ENCODE measurements at places on chromosomes 11 and 22.

DNA sequence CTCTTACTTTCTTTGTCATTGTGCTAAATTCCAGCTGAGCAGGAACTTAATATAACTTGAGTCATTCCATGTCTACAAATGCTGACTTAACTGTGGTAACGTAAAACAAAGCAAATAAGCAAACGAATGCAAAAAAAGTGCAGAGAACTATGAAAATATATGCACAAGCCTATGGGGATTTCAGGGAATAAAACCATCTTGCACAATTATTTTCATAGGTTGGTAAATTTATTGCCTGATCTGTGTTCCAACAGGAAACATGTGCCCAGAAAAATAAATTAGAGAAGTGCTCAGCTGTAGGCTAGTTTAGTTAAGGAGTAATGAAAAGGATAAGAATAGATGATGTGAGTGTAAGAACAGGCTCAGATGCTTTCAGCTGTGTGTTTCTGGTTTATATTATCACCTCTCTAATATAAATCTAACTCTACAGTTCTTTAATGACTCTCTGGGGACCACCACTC lies 1169.3 kb downstream of the LRRC4C start:
- no peak for DNase-seq

GRCh38 chr22:40487663-40488249 lies 117.4 kb downstream of the SGSM3 start:
- DNase-seq = peak; percentile 21

DNA sequence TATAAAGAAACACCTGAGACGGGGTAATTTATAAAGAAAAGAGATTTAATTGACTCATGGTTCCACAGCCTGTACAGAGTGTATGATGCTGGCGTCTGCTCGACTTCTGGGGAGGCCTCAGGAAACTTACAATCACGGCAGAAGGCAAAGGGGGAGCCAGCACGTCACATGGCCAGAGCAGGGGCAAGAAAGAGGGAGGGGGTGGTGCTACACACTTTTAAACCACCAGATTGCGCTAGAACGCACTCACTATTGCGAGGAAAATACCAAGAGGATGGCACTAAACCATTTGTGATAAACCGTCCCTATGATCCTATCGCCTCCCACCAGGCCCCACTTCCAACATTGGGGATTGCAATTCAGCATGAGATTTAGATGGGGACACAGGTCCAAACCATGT lies 79.7 kb upstream of the CARD18 start:
- DNase-seq = no peak

GRCh38 chr22:24926849-24927579 lies 19.5 kb downstream of the LHFPL7 start:
- no peak for DNase-seq

DNA sequence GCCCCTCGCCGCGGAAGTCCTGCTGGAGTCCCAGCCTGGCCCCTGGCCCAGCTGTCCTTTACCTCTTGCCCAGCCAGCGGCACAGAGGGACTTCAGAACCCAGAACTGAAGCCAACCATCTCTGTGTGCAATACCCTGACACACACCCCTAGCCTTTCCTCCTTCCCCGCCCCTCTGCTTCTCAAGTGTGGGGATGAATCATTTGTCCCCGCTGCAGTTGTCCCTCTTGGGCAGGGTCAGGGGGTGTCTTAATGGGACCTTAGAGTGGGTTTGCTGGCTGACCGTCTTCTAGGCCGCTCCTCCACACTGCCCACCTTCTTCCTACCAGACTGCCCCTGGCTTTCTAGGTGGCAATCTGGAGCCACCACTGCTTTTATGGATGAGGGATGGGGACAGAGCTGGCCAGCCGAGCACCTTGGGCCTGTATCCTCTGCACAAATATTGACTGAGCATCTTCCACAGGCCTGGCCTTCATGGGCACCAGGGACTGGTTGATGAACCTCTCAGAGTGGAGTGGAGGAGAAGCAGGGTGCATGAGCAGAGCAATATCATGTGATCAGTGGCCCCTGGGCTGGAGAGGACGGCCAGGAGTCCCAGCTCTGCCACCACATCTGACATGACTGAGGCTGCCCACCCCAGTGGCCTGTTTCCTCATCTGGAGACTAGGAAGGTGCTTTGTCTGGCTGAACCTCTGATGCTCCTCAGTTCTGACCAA lies 668 bp upstream of the CHST1 start:
- DNase-seq = no peak

DNA sequence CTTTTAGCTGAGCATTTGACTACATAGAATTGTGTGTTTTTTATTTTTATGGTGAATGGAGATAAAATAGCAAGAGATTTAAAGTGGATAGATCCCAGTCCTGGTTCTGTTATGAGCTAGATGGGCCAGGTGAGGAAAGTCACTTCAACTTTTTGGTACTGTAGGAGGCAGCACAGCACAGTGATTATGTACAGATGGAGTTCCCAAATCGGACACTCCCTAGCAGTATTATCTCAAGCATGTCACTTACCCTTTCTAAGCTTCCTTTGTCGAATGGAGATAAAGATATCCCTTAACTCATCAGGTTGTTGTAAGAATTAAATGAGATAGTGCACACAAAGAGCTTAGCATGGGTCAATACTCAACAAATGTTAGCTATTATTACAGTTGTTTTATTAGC lies 5.3 kb downstream of the EXPH5 start:
- DNase-seq = no peak
